Right renal pelvis (tissue), 4 donors: ENCODE measurements at places on chromosomes 13 and 19.

DNA sequence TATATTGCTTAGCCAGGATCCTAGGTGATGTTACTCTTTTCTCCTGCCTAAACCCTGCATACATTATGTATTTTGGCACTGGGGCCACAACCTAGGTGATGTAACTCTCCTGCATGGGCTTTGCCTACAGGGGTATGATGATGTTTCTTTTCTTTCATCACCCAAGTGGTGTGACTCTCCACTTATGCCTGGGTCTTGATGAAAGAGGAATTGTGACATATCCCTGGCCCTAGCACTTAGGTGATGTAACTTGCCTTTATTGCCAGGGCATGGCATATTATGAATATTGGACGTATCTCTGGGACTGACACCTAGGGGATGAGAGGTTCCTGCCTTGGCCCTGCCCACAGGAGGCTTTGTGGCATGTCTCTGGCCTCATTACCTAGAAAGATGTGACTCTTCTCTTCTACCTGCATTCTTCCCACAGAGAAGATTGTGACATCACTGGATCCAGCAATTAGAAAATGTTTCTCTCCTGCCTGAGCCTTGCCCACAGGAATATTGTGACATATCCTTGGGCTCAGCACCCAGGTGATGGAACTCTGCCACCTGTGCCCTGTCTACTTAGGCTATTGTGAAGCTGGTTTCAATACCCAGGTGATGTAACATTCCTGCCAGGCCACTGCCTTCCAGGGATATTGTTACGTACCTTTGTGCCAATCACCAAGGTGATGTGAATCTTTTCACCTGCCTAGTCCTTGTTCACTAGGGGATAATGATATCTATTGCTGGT is 27.3 kb upstream of the ZNF254 start:
- no peak for DNase-seq

- DNase-seq, result no peak
Observed at GRCh38 chr13:99969919-99970650, 1.5 kb downstream of the ZIC5 start.

GRCh38 chr13:111900390-111901131 is 166.4 kb upstream of the SOX1 start:
- peak; percentile 45 for DNase-seq

- no peak for DNase-seq
Observed at GRCh38 chr19:12913011-12913561, 6.0 kb downstream of the SYCE2 start.

GRCh38 chr13:48876289-48876688 is 99.4 kb upstream of the FNDC3A start:
- DNase-seq, result no peak

GRCh38 chr19:23384858-23385257 is 10.4 kb downstream of the ZNF91 start:
- DNase-seq, result no peak

DNA sequence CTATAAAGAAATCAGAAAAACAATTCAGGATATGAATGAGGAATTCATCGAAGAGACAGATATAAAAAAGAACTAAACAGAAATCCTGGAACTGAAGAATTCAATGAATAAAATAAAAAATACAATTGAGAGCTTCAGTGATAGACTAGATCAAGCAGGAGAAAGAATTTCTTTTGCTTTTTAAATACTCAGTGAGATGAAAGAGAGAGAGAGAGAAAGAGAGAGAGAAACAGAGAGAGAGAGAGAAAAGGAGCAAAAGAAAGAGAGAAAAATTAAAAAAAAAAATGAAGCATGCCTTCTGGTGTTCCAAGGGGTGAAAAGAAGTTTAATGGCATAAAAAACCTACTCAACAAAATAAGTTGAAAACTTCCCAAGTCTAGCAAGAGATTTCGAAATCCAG is 22.0 kb upstream of the SLC7A9 start:
- no peak for DNase-seq

DNA sequence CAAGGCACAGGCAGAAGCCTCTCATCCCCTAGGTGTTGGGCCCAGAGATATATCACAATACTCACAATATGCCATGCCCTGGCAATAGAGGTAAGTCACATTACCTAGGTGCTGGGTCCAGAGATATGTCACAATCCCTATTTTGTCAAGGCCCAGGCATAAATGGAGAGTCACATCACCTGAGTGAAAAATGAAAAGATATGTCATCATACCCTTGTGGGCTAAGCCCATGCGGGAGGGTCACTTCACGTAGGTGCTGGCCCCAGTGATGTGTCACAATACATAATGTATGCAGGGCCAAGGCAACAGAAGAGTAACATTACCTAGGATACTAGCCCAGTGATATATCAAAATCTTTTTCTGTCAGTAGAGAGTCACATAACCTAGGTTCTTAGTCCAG is 127.0 kb downstream of the ZNF675 start:
- DNase-seq, result no peak

DNA sequence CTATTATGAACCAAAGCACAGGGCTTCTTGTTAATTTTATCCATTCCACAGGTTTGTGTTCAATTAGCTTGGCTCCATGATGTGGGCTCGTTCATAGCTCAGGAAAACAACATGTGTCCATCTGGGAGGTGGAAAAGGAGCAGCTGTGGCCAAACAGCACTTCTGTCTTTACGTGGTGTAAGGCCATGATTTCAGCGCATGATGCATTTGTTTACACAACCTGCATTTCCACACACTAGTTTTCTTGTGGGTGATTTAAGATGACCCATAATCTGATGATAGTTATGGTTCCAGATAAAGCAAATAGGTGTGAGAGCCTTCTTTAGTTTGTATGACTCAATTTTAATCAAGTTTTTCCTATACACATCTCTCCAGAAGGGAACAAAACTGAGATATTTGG is 101.7 kb downstream of the TNFRSF19 start:
- no peak for DNase-seq

- DNase-seq, result no peak
Observed at GRCh38 chr19:53849237-53849676, 18.4 kb upstream of the MYADM start.

- DNase-seq, result no peak
Observed at GRCh38 chr19:41870401-41870873, 6.6 kb upstream of the CD79A start.
